NT2/D1 (cell line): ENCODE measurements at places on chromosomes 12 and 14.

DNA sequence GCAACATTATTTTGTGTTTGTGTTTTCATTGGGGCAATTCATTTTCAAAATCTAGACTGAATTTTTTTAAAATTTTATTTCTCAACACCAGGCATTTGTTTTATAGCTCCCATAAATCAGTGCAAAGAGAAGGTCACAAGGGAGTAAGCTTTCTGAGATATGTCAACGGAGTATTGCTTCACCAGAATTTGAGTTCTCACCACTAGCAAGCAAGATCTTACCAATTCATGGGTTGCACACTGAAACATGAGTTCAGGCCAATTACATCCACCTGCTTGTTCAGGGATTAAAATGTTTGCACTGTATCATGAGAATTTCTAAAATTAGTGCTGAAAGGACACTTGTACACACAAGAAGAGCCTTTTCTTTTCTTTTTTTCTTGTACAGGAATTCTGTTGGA, 121.9 kb downstream of the CAND1 start:
- no peak for DNase-seq

- DNase-seq = peak; percentile 87
Measured at GRCh38 chr12:8890313-8891085, 23.8 kb upstream of the PHC1 start.

- DNase-seq = no peak
Measured at GRCh38 chr14:20608383-20609110, 17.4 kb upstream of the RNASE12 start.

DNA sequence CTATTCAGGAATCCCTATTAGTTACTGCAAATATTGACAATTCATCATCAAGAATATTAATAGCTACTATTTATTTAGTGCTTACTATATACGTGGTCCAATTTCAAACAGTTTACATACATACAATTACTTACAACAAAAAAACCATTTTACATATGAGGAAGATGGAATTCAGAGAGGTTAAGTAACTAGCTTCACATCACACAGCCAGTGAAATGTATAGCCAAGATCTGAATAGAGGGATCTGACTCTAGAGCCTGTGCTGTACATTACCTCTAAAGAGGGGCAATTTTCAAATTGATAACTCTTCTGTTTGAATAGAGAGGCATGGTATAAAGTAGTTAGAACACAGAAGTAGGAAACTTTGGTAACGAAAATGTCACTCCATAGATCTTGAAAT, 18.3 kb downstream of the SOX5 start:
- DNase-seq = no peak

- no peak for DNase-seq
Measured at GRCh38 chr14:60974090-60974651, 6.7 kb downstream of the TRMT5 start.

DNA sequence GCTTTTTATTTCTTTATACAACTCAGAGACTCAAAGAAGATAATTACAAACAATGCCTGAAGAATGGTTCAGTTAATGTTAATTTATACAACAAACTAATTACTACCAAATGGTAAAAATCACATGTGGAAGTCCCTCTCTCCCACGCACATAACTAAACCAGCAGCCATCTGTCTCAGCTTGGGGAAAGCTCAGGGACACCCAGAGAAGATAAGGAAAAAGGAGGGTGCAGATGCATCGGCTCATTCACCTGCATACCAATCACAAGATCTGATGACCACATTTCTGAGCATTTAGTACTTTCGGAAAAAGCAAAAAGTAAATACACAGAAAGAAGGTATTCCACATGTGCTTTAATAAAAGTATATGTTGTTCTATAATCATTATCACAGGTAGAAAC, 136.3 kb downstream of the SOX5 start:
- no peak for DNase-seq

DNA sequence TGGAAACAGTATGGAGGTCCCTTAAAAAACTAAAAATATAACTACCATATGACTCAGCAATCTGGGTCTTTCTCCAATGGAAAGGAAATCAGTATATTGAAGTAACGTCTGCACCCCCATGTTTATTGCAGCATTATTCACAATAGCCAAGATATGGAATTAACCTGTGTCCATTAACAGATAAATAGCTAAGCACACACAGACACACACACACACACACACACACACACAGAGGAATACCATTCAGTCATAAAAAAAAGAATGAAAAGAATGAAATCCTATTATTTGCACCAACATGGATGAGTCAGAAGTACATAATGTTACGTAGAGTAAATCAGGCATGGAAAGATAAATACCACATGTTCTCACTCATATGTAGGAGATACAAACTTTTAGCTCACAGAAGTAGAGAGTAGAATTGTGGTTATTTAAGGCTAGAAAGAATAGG, 4.7 kb downstream of the KLRK1 start:
- DNase-seq = no peak

DNA sequence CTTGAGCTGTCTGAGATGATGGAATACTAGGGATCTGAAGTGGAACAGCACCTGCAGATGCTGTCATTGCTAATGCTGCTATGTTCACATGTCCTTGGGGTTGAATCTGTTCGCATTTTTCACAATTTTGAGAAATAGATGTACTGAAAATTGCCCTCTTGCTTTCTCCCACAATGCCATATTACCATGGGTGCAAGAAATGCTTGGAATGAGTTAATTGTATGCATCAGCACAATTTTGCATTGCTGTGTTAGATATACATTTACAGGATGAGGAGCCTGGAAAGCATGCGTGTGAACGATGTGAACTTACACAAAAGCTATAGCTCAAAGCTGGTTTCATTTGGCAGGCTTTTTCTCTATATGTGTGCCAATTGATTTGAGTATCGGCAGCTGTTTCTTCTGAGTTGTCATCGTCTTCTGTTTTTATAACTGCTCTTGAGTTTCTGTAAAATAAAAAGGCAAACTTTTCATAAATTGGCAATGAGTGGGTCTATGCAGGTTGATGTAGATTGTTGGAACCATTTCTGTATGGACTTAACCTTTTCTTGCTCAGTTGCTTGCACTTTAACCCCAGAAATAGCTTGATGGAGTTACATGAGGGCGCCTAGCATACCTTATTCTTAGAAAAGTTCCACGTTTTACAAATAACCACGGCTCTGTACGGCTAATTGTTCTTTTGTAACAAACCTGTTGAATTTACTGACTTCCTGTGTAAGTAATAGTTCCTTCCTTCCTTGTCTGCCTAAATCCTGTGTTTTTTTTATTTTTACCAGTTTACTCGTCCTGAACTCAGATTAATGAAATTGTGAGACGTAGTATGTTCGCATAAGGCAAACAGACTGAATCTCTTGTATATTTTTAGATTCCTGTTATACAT, 105.9 kb downstream of the FGD4 start:
- DNase-seq = no peak

DNA sequence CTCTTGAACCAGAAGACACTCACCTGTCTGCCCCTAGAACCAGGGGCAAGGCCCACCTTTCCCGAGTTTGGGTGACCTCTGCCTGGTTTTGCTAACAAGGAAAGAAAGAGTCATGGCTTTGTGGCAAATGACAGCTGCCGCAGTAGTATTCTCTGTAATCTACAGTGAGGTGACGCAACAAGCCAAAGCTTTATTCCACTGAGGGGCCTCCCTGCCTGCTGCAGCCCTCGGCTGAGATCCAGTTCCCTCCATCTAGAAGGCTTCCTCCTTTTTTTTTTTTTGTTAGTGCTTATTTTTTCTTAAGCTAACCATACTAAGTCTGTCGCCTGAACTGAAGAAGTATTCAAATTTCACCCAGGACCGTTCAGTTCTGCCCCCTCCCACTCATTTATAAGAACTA, 142.3 kb upstream of the TMCC3 start:
- DNase-seq = no peak

- no peak for DNase-seq
Measured at GRCh38 chr12:131589966-131590365, 120.9 kb upstream of the SFSWAP start.

- no peak for DNase-seq
Measured at GRCh38 chr12:88493636-88494035, 86.6 kb downstream of the KITLG start.

GRCh38 chr12:108823804-108824203, 33.6 kb downstream of the SSH1 start:
- no peak for DNase-seq

GRCh38 chr12:3655328-3655900, 97.5 kb downstream of the CRACR2A start:
- peak; percentile 67 for DNase-seq

DNA sequence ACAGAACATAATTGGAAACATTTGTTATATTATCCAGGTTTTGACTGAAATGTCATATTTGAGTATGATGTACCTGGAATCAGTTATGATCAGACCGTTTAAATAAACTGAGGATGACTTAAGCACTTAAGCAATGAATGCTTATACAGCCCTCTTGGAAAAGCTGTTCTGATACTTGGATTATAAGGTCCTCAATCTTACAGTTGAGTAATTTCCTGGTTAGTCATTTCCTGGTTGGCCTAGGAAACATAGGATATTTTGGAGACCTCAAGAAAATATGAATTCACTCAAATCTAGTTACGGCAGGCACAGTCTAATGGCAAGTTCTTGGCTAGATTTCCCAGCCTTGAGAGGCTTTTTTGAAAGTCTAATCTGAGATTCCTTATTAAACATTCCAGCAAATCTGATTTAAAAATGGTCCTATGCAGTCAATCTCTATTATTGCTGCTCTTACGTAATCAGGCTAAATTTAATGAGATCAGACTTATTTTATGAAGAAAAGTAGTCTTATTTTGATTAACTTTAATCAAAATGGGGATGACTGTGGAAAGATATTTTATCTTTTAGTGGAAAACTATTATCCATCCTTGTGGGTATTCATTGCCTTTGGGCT, 447.2 kb downstream of the SNAPC1 start:
- no peak for DNase-seq

- no peak for DNase-seq
Measured at GRCh38 chr14:31297701-31298344, 90.2 kb upstream of the HECTD1 start.
